Stimulated activated CD4-positive, alpha-beta T cell treated with anti-CD3 and anti-CD28 coated beads, Interleukin-15, amount 100 ng/mL, for 24 hours (primary cell): ENCODE measurements at places on chromosomes 5 and 9.

DNA sequence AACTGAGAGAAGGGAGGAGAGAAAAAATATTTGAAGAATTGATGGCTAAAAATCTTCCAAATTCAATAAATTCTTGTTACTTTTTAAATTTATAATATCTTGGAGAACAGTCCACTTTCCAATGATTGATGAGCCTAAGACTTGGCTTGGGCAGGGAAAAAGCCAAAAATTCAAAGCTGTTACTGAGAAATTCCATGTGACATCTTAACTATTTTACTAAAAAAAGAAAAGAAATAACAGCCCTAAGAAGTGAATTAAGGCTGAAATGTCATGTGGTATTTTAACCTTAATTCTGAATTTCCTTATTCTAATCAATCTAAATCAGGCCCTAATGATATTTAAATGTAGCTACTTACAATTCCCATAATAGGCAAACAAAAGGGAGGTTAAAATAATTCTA is 53.4 kb downstream of the CETN3 start:
- no peak for DNase-seq

DNA sequence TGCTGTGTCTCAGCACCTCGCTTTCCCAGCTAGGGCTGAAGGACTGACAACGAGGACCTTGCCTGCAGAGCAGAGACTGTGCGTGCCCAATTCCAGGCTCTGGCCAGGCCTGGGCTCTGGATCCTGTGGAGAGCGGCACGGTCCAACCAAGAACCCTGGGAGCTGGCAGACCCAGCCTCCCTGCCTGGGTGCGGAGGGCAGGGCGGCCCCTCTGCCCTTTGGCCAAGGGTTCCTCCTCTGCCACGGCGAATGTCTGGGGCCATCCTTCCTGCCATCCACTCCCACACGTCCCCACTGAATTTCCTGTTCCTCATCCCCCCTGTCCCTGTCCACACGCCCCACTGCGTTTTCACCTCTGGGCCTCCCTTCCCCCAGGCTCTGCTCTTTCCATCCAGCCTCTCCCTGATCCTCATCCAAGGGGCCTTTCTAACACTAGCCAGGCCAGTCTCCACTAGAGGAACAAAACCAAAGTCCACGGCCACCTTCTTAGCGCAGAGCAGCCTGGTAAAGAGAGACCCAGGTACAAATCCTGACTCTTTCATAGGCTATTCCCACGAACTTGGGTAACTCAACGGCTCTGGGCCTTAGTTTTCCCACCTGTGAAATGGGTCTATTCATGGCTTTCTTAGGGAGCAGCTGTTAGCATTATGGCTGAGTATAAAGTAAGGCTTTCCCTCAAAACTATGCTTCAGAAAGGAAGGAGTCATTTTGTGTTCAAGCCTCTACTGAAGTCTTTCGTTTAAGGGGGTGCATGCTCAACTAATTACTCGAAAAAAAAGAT is 95.5 kb upstream of the PHYKPL start:
- no peak for DNase-seq

- DNase-seq = no peak
Measured at GRCh38 chr5:16392718-16393117, 72.9 kb downstream of the ZNF622 start.

DNA sequence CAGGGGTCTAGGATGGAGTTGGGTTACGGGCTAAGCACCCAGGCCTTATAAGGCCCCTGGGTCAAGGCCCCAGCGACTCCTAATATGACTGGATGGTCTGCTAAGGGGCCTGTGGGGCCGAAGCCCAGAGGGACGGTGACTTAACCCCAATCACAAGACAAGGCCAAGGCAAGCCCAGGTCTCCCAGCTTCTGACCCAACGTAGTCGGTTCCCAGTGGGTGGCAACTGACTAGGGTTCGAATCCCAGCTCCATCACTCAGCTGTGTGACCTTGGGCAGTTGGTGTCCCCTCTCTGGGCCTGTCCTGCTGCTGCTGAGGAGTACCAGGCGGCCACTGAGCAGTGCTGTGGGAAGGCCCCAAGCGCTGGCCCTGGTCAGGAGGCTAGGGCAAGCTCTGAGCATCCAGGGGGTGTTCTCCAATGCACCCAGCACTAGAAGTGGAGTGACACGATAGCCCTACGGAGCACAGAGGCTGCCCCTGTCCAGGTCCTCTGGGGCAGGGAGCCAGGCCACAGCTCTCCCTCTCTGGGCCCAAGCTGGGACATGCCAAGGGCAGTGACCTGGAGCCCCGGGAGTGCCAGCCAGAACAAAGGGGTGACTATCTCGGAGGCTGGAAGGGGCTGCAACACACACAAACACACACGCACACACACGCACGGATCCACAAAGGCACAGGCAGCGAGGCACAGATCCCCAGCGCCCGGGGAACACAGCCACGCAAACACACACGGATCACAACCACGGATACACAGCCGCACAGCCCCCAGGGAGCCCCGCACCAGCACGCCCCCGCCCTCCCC is 512 bp downstream of the AK1 start:
- no peak for DNase-seq
